SW 1271 (cell line): ENCODE measurements at places on chromosomes 1 and 21.

GRCh38 chr1:84959294-84959693 lies 37.6 kb downstream of the MCOLN2 start:
- DNase-seq: no peak

DNA sequence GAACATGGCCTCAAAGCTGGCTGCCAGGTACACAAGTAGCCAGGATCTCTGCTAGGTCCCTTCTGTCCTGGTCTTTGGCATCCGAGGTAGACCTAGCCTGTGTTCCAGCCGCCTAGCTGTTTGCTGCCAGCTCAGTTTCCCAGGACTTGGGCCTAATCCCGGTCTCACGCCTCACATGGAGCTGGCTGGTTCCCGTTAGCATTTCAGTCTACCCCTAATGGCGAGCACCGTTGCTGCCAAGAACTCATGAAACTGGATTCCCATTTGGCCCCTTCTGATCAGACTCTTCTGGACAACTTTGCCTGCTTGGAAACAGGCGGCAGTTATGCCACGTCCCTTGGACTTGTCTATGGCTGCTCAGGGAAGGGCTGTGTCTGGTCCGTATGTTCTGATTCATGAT lies 26.2 kb upstream of the HHAT start:
- no peak for DNase-seq

- no peak for DNase-seq
These were observed 128.1 kb downstream of the PLXNA2 start for GRCh38 chr1:208115924-208116640.

DNA sequence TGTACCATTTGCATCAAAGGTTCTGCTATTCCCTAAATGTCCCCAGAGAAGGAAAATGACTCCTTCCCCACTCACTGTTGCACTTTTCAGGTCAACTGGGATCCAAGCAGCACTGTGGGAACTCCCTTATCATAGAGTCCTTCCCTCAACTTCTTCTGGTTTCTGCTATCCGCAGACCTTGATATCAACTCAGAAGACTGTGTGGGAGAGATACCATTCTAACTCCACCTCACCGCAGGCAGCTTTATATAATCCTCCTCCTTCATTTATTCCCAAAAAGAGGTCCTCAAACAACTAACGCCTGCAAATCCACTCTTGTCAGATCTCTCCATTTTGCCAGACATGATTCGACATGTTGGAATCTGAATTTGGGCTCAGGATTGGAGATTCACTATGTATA lies 27.3 kb downstream of the LHX9 start:
- DNase-seq: no peak

DNA sequence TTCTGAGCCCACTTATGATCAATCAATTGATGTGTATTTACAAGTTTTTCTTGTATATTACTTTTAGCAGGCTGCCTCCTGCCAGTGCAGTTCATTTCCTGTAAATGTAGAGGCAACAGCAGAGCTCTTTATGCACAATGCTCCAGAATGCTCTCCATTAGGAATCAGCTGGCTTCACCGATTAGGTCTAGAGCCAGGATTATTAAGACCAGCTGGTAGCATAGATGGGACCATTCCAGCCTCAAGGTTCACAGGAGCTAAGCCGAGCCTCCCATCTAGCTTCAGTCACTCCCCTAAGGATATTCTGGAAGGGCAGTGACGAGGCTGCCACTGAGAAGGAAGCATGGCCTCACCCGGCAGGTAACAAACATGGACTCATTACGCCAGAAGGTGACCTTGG lies 36.8 kb downstream of the DHRS3 start:
- DNase-seq: no peak

GRCh38 chr1:57741521-57741920 lies 317.7 kb upstream of the DAB1 start:
- DNase-seq: no peak

DNA sequence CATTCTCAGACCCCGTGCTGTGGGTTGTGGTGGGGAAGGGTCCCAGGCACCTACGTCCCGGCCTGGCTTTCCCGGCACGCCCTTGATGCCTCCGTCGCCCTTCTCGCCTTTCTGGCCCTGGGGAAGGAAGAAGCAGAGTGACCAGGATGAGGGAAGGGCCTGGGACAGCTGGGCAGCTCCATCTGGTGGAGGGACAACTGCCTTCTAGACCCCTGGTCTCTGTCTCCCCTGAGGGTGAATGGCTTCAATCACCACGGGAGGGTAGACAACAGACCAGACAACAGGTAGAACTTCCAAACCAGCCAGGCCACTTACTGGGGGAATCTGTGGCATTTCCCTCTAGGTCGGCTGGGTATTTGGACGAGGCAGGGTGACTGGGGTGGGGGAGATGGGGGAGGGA lies 11.9 kb downstream of the COL16A1 start:
- no peak for DNase-seq

- DNase-seq: no peak
These were observed 51.1 kb upstream of the OLIG2 start for GRCh38 chr21:32974653-32975052.

DNA sequence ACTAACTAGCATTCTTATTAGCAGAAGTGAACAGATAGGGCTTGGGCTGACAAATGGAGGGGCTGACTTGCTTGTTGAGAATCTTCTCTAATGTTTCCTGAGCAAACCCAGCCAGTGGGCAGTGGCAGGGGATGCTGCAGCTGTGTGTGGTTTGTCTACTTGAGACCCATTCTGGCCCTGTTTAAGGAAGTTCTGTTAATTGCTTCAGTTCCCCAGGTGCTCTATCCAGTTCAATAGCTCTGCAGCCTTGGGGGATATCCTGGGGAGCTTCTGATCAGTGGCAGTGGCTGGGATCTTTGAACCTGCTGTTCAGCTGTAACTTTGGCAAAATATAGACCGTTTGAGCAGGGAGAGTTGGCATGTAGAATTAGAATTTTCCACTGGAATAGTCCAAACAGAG lies 137.4 kb downstream of the ZNF326 start:
- no peak for DNase-seq

DNA sequence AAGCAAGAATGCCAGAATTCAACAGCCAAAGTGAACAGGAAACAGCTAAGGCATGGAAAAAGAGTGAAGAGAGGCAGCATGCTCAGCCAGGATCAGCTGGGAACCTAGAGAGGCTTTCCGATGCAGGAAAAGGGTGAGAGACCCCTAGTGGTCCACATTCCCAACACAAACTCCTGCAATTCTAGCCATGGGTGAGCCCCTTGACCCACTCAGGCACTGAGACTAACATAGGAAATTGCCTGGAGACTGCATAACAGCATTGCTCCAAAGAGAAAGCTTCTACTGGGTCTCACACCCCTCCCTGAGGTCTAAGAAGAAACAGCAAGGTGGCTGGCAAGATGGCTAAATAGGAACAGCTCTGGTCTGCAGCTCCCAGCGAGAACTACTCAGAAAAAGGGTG lies 123.2 kb downstream of the LHX8 start:
- DNase-seq: no peak

DNA sequence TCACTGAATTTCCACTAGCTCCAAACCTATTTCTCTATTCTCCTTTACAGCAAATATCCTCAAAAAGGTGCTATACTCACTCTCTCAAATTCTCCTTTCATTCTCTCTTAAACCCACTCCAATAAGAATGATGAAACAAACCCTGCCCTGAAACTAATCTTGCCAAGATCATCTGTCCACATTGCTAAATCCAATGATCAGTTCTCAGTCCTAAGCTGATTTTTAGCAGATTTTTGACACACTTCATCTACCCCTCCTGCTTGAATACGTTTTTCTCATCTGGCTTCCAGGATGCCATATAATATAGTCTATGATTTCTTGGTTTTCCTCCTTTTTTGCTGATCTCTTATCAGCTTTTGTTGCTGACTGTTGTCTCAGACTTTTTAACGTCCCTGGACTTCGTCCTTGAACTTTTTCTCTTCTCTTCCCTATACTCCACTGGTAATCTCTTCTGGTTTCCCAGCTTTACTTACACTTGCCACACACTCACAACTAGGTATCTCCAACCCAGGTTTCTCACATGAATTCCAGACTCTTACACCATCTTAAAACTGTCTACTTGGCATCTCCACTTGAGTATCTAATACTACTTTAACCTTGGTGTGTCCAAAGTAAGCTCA lies 35.3 kb downstream of the RERE start:
- no peak for DNase-seq

DNA sequence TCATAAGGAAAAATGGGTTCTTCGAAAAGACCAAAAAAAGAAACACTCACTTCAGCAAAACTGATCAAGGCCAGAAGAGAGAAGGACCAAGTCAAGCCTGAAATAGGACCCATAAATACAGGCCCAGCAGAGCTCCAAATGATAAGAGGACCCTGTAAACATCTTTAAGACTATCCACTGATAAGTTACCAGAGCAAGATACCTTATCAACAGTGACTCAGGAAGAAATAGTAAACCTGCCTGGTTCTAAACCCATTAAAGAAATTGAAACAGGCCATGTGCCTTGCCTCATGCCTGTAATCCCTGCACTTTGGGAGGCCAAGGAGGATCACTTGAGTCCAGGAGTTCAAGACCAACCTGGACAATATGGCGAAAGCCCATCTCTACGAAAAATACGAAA lies 81.8 kb upstream of the ERRFI1 start:
- no peak for DNase-seq

- DNase-seq: no peak
These were observed 41.7 kb downstream of the ADARB1 start for GRCh38 chr21:45116066-45116465.

- DNase-seq: no peak
These were observed 16.9 kb downstream of the MTARC1 start for GRCh38 chr1:220803401-220804201.

- peak; percentile 26 for DNase-seq
These were observed 105.0 kb downstream of the FNBP1L start for GRCh38 chr1:93552741-93553455.
